Upper lobe of left lung (tissue), 6 donors: ENCODE measurements at places on chromosomes 12 and 14.

DNA sequence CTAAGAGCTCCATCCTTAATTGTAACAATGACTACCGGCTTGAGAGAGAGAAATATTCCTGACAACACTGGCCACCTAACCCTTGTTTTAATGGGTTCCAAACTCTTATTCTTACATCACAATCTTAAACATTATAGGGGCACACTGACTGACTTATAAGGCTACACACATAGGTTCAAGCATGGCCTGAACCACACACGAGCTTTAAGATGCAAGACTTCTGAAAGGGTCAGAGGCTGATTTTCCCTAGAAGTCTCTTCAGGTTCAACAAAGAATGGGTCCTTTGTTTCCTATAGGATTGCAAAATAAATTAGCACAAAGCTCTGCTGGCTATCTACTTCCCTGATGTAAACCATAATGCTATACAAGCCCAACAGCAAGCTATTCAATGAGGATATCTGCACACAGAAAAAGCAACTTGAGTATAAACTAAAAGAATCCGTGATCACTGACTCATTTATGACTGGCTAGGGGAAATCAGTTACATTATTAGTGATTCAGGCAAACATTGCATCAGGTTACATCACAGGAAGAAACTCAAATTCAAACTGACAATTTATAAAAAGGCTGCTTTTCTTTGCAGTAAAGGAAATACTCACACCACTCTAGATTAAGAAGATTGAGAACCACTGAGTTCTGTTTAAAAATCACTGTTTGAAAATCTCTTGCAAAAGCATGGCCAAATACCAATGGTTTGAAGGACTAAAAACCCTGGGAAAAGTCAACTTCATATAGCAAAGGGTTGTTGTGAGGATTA is 8.5 kb downstream of the BTG1 start:
- DNase-seq = no peak

DNA sequence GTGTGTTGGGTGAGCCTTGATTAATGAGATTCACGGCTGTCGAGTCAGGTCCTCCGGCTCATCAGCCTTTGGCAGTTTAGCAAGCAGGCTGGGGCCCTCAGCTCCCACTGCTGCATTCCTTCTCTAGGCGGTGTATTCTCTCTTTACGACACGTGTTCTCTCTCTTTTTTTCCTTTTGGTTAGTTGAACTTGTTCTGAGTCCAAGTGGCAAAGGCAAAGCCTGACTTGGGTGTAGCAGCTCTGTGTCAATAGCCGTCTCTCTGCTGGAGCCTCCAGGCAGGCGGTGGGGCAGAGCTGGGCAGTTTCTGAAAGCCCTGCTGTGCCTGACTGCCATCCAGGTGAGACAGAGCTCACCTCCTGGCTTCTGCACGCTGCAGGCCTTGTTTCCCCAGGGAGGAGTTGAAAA is 46.6 kb downstream of the SUSD6 start:
- peak; percentile 82 for DNase-seq

- DNase-seq = no peak
Measured at GRCh38 chr12:80692114-80692513, 15.3 kb upstream of the MYF6 start.

GRCh38 chr12:54572881-54573280 is 15.6 kb downstream of the PPP1R1A start:
- no peak for DNase-seq

- no peak for DNase-seq
Measured at GRCh38 chr12:76876696-76877229, 2.1 kb downstream of the CSRP2 start.

DNA sequence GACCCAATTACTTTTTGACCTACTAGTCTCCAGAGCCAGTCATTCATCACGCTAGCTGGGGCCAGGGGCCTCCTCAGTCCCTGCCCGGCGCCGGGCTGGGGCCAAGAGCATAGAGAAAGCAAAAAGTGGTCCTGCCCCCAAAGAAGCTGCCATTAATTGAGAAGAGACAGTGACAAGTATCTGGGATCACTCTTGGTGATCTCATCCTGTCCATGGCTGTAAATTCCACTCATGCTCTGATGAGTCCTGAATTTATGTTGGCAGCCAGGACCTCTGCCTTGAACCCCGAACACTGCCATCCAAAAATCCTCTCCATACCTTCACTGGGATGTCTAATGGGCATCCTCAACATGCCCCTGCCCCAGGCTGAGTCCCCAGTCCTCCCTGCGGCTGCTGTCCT is 34.4 kb upstream of the DLK1 start:
- no peak for DNase-seq

- DNase-seq = no peak
Measured at GRCh38 chr14:58587271-58587670, 50.5 kb upstream of the DACT1 start.

GRCh38 chr12:53128780-53129569 is 25.7 kb downstream of the SOAT2 start:
- DNase-seq = no peak

- no peak for DNase-seq
Measured at GRCh38 chr14:51079085-51079484, 15.8 kb downstream of the TRIM9 start.

DNA sequence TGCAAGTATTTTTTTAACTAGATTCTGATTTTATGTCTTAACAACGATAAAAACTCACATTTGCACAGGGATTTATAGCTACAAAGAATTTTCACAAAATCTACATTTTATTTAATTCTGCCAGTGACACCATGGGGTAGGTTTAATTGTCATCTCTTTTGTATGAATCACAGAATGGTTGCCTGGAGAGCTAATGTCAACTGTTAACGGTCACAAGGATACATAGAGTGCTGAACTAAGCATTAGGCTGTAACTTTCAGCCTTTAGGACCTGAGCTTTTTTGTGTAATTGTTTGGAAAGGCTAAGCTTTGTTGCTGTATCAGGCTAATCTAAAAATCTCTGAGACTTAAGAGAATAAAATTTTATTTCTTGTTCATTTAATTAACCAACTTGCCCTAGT is 465.3 kb upstream of the TBX3 start:
- no peak for DNase-seq
